CD4-positive, alpha-beta T cell treated with Interleukin-12 subunit alpha and Interleukin-12 subunit beta, for 1 hour (primary cell): ENCODE measurements at places on chromosomes 6 and 20.
A peak's percentile ranks its signal among the peaks of the same experiment; 100 is the strongest.

GRCh38 chr20:5569021-5569420, 181.2 kb upstream of the SHLD1 start:
- peak; percentile 73 for DNase-seq

- no peak for DNase-seq
Observed at GRCh38 chr6:121105461-121105860, 228.8 kb downstream of the TBC1D32 start.

DNA sequence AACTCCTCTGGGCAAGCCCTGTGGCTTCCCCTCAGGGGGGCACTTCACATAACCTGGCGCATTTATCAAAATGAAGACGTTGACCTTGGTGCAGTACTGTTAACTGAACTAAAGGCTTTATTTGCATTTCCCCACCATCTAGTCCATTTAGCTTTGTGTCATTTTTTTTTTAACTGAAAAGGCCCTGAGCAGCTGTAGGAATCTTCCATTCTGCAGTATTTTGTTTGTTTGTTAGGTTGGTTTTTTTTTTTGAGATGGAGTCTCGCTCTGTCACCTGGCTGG, 10.7 kb downstream of the TMEM181 start:
- no peak for DNase-seq

DNA sequence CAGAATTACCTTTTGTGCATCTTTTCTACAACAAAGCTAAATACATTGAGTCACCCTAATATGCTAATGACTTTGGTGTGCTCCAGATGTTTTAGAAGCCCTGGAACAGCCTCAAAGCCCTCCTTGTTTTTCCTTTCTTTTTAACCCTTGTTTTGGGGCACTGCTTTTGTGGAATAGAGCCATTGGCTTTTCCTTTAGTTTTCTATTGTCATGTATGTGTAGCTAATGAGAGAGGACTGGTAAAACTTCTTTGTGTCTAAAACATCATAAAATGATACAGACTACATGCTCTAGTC, 158.8 kb downstream of the JARID2 start:
- no peak for DNase-seq

- no peak for DNase-seq
Observed at GRCh38 chr6:142523515-142524375, 221.9 kb downstream of the ADGRG6 start.

DNA sequence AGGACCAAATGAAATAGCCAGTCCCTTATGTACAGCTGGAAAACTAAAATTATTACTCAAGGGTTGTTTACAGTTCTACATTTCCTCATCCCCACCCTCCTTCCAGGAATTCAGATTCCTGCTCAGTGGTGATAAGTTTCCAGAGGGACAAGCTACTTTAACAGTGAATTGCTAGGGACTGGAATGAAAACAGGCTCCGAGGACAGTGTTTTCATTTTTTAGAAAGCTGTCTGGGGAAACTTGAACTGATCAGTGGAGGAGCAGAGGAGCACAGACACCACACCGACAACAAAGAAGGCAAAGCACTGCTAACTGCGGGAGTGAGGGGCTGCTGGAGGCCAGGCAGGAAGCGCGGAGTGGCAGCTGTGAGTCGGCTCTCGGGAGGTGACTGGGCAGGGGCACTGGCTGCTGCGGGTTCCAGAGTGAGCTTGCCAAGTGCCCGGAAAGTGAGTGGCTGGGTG, 322.2 kb downstream of the ESR1 start:
- no peak for DNase-seq

DNA sequence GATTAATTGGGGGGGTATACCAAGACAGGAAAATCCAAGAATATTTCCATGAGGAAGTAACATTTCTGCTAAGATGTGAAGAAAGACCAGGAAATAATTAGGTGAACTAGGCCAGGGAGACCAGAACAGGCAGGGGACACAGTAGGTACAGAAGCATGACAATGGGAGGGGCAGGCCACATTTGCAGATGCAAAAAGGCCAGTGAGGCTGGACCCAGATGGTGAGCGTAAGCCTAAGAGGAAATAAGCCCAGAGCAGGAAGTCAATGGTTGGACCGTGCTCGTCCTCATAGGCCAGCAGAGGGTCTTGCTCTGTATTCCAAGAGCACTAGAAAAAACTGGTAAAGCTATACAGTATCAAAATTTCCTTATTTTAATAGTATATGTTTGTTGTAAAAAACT, 9.4 kb downstream of the CEP162 start:
- no peak for DNase-seq

DNA sequence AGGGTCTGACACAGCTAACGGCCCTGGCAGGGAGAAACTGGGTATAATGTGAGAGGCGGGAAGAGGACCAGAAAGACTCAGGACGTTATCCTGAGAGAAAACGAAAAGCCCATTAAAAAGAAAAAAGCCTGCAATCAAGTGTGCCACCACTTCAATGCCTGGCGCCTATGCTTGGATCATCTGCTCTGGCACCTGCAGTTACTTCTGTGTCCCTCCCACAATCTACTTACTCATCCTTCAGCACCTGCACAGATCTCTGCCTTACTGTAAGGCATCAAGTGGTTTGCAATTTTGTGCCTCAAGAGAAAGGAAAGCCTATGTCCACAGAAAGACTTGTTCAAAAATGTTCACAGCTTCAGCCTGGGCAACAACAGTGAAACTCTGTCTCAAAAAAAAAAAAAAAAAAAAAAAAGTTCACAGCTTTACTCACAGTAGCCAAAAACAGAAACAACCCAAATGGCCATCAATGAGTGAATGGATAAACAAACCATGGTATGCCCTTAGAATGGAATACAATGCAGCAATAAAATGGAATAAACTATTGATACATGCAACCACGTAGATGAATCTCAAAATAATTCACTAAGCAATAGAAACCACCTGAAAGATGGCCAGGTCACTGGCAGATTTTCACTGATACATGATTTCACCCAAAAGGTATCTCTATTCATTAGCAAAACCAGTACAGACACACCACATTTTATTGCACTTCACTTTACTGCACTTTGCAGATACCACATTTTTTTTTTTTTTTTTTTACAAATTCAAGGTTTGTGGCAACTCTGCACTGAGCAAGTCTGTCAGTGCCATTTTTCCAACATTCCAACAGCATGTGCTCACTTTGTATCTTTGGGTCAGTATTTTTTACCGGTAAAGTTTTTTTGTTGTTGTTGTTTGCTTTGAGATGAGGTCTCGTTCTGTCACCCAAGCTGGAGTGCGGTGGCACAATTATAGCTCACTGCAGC, 48.6 kb downstream of the ABHD12 start:
- no peak for DNase-seq

GRCh38 chr20:63544241-63544957, 3.1 kb downstream of the SRMS start:
- DNase-seq = no peak

DNA sequence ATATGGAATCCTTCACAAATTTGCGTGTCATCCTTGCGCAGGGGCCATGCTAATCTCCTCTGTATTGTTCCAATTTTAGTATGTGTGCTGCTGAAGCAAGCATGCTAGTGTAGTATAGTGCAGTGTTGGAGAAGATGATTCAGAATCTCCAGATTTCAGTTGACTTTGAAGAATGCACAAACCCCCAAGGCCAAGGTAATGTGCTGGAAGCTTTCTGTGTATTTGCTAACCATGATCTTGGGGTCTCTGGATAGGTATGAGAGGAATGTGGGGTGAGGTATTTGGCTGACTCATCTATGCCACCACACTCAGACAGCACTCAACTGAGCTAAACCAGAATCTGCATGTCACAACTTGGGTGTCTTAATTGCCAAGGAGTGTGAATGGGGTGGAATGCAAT, 42.6 kb upstream of the DEK start:
- DNase-seq = no peak

DNA sequence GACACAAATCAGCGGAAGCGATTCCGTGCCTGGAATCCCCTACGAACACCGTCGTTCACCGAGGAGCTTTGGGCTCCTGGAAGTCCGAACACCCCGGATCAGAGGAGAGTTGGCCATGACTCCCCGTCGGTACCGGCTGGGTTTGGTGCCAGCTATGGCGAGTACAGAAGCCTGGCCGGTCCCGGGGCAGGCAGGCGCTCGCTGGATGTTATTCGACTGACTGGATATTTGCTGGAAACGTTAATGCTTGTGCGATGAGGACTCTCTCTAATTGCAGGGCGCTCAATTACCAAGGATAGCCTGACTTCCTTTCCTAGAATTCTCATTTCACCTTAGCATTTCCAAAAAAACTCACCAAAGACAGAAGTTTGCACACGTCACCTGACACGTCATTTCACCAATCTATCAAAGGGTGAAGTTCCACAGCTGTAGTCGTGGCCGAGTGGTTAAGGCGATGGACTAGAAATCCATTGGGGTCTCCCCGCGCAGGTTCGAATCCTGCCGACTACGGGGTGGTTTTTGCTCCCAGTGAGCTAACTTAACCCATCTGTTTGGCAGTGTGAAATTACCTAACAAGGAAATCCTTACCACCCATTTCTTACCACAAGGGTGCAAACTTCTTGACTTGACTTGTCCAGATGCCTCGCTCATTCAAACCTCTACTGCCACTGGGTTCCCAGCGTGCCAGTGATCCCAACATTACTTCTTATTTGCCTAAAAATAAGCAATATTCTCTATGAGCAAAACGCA, 22.7 kb upstream of the ZNF184 start:
- DNase-seq = peak; percentile 34

- DNase-seq = no peak
Observed at GRCh38 chr20:41443691-41444090, 77.1 kb upstream of the EMILIN3 start.

- no peak for DNase-seq
Observed at GRCh38 chr6:47197682-47198640, 111.7 kb downstream of the TNFRSF21 start.

DNA sequence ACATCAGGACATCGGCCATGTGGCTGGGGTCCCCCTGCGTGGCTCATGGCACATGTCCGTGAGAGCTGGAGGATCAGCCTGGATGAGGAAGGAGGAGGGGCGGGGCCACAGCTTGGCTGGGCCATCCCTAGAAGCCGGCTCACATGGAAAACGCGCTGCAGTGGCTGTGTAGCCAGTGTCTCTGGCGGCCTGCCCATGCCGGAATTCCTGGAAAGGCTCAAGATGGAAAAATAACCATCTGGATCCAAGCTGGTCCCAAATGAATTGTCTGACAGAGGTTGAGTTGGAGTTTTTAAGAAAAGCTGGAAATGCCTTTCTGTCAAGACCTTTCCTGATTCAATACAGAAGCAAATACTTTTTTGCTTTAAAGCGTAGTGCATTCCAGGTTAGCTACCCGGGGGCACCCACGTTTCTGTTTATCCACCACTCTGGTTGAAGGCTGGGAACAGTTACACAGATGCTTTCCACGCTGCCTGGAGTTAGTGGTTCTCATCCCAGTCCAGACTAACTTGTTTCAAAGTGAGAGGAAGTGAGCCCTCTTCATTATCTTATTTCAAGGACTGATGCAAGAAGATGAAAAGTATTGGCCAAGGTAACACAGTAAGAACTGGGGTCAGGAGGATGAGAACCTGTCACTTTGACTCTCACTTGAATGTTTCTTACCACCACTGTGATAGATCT, 99.0 kb downstream of the GMPR start:
- DNase-seq = no peak

- no peak for DNase-seq
Observed at GRCh38 chr20:15643713-15644112, 929.5 kb downstream of the KIF16B start.

DNA sequence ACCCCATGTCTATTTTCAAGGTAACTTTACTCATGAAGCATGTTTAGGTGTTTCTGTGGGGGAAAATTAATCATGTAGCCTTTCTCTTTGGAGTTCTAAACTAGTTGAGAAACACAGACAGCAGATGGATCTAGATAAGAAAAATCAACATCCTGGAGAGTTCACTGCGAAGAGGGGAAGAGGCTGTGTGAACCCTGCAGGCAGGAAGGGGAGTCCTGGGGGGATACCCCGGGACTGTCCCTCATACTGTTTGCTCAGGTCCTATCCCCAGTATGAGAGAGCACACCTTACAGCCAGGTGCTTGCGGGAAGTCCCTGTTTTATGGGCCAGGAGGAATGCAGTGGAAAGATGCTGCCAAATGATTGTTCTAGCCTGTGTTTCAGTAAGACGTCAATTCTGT, 32.7 kb downstream of the CHMP4B start:
- DNase-seq = no peak

DNA sequence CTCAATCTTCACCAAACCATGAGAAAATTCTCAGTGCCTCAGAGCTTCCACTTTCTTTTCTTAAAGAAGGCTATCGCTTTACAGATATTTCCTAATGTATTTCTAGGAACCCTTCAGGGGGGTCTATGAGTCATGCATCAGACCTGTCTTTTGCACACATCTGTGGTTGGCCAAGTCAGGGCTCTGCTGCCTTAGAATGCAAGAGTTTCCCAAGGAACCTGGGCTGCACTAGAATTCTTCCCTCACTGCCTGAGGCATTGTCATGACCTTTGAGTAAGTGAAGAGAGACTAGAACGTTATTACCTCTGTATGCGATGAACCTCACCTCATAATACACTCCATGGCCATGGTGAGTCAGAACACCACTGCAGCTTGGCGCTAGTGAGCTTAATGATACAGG, 365.0 kb upstream of the ID4 start:
- DNase-seq = no peak

DNA sequence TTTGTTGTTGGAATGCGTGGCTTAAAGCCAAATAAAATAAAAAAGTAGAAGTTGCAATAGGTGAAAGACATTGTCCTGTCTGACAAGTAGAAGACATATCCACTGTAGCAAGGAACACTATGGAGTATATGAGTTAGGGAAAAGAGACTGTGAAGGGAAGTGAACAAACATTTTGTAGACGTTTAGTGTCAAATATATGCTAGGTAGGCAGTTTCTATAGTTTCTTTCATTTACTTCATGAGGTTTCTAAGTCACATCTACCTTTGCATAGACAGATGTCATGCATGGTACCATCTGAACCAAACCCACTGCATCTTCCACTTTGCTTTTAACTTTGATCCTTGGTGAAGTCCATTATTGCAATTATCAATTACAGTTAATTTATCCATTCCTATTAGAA, 9.9 kb downstream of the PRIM2 start:
- DNase-seq = no peak

GRCh38 chr20:5214826-5215225, 88.0 kb downstream of the CDS2 start:
- DNase-seq = no peak

DNA sequence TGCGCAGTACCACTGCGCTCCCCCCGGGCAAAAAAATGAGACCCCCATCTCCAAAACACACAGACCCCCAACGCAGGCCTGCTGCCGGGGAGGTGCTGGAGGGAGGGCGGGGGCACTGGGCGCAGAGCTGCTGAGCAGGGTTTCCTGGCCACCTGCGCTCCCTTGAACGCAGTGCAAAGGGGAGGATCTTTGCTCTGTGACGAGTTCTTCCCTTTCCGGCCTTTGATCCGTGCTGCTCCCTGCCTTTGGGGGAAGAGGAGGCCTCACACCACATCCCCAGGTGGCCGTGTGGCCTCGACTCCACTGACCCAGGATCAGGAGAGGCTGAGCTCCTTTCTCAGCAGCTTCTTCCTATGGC, 8.9 kb upstream of the COL20A1 start:
- DNase-seq = peak; percentile 24
